ENCODE measurements at places on chromosomes 7 and 10.

GRCh38 chr10:121450247-121450646 is 148.0 kb downstream of the FGFR2 start:
- no peak for DNase-seq

DNA sequence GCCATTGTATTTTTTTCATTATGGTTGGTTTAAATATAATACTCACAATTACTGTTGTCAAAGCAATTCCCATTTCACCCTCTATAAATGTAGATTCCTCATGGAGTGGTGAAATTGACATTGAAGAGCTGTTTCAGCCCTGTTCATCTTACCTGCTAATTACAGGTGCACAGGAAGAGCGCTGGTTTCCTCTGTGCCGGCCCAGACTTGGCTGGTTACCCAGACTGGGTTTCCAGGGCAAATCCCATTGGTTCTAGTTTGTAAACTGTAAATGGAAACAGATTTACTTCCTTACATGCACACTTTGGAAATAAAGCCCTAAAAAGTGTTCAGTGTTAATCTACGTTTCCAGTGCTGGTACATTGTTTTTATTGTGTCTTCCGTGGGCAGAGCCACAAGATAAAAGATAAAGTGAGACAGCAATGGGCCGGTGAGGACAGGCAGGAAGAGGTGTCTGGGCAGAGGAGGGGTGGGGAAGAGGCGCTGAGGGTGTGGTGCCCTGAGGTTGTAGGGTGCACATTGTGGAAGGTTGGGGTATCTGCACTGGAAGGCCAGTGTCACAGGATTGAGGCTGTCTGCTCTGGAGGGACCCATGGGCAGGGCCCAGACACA is 71.6 kb upstream of the ZPBP start:
- no peak for DNase-seq

DNA sequence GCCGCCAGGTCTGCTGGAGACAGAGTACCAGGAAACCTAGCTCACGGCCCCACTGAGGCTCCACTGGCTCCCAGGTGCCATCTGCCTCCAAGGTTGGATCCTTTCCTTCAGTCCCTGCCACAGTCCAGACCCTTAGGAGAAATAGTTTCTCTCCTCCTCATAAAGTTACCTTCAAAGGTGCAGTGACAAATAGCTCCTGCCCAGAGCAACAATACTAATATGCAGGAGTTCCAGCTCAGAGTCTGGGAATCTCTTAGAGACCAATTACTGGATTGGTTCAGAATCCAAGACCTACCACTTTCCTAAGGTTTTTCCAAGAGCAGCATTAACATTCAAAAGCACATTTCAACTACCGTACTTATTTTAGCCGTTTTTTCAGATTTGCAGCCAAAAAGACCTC is 41.0 kb upstream of the ADAM12 start:
- no peak for DNase-seq

DNA sequence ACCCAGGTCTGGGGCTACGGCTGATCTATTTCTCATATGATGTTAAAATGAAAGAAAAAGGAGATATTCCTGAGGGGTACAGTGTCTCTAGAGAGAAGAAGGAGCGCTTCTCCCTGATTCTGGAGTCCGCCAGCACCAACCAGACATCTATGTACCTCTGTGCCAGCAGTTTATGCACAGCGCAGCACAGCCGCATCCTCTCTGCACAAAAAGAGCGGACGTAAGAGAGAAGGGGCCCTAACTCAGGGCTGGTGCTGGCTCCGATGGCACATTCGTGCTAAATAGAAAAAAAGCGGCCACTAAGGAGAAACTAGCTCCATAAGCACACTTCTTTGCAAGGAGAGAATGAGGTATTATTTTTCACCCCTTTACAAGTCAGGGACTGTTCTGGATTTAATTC is 28.3 kb upstream of the PRSS1 start:
- no peak for DNase-seq

GRCh38 chr7:42926204-42926603 is 5.8 kb downstream of the PSMA2 start:
- no peak for DNase-seq

DNA sequence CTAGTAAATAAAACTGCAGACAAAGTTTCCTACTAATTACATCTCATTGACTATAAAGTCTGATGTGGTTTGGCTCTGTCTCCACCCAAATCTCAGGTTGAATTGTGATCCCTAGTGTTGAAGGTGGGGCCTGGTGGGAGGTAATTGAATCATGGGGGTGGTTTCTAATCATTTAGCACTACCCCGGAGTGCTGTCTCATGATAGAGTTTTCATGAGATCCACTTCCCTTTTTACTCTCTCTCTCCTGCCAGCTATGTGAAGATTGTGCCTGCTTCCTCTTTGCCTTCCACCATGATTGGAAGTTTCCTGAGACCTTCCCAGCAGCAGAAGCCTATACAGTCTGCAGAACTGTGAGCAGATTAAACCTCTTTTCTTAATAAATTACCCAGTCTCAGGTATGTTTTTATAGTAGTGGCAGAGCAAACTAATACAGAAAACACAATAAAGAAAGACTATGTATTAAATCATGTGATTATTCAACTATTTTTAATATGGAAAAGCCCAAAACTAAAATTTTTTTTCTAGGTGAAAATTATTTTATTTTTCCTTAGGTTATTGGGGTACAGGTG is 232.1 kb downstream of the FZD1 start:
- DNase-seq = no peak

- DNase-seq = no peak
Measured at GRCh38 chr10:58023341-58024073, 244.2 kb downstream of the IPMK start.

DNA sequence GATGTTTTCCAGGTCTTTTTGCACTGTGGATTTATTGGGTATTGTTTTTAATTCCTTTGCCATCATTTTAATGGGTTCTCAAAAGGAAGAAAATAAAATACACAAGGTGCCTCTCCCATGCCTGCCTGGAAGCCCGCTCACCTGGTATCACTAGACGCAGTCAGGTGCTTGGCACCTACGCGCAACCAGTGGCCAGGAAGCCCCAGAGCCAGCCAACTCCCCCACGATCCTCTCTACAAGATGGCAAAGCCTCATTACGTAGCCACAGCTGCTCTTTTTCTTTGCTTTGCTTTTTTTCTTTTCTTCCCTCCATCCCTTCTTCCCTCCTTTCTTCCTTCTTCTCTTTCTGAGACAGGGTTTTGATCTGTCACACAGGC is 34.3 kb downstream of the BAIAP2L1 start:
- no peak for DNase-seq

- no peak for DNase-seq
Measured at GRCh38 chr7:22364900-22365299, 7.9 kb upstream of the RAPGEF5 start.

DNA sequence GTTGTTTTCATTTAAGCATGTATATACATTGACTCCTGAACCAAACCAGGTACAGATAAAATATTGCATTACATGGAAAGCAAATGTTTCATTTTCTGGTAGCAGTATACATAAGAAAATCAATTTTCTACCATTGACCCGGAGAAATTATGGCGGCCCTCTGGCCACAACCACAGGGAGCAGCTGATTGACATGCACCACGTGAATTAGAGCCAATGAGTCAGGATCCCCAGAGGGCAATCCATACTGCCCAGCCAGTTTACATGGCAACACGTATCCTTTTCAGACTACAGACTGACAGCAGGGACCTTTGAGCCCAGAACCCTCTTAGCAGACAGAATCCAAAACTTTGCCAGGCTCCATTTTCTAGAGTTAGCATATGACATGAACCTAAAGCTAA is 272.2 kb upstream of the NEBL start:
- DNase-seq = no peak

DNA sequence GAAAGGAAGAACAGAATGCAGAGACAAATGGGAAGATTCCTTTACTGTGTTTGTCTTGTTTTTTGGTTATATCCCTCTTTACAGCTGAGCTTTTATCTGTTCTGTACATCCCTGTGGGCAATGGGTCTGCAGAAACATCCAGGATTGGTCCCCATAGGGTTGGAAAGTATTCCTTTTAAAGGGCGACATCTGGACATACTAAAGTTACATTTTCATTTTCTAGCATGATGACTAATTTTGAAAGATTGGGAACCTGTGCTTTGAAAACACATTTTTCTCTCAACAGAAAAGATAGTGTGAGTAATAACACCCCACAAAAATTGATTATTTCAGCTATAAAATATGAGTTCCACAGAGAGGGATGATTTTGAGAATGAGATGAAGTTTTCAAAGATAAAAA is 435.8 kb downstream of the GPAM start:
- no peak for DNase-seq

- no peak for DNase-seq
Measured at GRCh38 chr10:11835704-11836103, 12.5 kb downstream of the PROSER2 start.

GRCh38 chr7:128792471-128793180 is 858 bp downstream of the CCDC136 start:
- no peak for DNase-seq

DNA sequence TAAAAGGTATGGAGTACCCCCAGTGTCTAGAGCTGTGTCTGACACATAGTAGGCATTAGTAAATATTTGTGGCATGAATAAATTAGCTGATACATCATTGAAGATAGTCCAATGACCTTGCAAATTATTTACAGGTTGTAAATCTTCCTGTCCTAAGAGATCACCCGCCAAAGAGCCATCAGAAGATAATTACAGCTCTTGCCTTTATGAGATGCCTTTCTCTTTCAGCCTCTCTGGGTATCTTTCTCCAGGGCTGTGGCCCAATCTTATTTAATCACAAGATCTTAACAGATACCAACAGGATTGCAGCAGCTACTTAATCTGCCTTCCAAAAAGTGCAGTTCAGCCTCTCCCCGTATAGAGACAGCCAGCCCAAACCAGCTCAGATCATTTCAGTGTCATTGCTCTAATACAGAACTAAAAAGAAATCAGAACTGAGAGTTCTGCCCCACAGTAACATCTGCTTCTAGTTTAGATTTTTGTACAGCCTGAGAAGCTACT is 41.5 kb downstream of the MYOF start:
- no peak for DNase-seq

- DNase-seq = no peak
Measured at GRCh38 chr7:120028636-120029035, 244.3 kb upstream of the KCND2 start.

DNA sequence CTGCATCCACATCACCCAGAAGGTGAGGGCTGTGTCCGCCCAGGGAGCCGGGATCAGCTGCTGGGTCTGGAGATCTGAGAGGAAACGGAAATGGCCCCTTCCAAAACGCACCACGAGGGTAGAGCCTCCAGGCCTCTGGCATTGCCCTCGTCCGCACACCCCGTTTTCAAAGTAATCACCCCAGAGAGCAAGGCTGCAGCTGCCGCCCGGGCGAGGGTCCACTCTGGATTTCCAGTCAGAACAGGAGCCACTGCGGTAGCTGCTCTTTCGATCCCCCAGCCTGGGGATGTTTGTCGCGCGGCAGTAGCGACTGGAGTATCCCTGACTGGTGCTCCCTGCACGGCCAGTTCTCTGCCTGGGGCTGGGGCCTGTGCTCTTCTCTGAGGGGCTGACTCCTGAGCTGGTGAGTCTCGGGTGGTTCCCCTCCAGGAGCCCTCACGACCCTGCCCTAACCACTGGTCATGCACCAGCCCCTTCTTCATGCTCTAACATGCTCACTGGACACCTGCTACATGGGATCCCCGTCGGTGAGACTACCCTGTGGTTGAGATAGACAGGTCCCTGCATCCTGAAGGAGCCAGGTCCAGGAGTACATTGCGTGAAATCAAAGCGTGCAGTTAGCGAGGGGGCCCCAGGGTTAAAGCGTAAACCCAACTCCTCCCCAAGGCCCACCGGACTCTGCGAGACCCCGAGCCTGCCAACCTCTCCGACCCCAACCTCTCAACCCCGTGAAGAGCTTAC is 99.2 kb downstream of the FOXL3 start:
- DNase-seq = no peak

DNA sequence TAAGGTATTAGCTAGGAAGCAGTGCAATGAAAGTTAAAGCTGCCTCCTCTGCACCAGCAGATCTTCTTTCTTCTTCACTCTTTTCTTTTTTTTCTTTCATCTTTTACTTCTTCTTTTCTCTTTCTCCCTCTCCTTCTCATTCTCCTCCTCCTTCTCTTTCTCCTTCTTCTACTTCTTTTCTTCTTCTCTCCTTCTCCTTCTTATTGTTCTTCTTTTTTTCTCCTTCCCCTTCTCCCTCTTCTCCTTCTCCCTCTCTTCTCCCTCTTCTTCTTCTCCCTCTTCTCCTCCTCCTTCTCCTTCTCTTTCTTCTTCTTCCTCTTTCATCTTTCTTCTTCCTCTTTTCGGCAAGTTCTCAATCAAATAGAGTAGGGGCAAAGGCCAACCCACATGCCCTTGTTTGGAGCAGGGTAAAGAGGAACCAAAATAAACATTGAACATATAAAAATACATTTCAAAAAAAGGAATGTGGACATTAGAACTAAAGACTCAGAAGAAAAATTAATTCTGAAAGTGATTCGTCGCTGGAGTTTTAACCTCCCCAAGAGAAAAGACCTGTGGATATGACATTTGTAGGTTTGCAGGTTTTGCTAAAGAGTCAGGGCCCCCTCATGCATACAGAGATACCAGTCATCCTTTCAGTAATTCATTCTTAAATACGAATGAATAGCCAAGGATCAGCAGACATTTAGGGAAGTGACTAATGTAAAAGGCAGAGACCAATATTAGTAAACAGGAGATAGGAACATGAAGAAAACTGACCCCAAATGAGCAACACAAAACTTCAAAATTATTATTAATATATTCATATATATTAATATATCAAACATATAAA is 93.0 kb upstream of the RSU1 start:
- DNase-seq = no peak

- no peak for DNase-seq
Measured at GRCh38 chr7:127413962-127414361, 21.5 kb upstream of the ZNF800 start.

DNA sequence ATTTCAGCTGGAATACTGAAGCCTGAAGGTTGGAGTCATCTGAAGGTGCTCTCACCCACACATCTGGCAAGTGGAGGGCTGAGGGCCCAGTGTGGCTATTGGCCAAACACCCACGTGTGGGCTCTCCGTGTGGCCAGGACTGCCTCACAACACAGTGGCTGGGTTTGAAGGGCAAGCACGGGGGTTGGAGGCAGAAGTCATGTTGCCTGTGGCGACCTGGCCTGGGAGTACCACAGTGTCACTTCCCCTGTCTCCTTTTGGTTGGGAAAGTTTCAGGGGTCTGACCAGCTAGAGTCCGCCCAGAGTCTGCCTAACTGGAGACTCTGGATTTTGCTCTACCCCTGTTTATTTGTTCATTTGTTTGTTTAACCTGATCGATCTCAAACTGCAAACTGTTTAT is 169.5 kb downstream of the DNAJB6 start:
- DNase-seq = no peak

Measured in stimulated activated CD4-positive, alpha-beta T cell treated with anti-CD3 and anti-CD28 coated beads, Interleukin-2, amount 100 ng/mL, for 24 hours (primary cell).